ENCODE measurements at places on chromosomes 16 and 17. TPM values are rescaled to one million over a fixed set of nuclear protein-coding genes. Genes with fewer than 3 reads are reported as not detected.

The RNF135 gene
- 5.6 TPM for total RNA-seq

The MAP3K14 gene
- total RNA-seq, result 11.7 TPM

The EPOP gene
- 1.1 TPM for total RNA-seq

The PIK3R5 gene
- 1.3 TPM for total RNA-seq

The TPPP3 gene
- total RNA-seq, result 9.8 TPM

The CACNG5 gene
- not detected for total RNA-seq

The ZFP3 gene
- 11.9 TPM for total RNA-seq

The KCNAB3 gene
- 0.47 TPM for total RNA-seq

GRCh38 chr17:11922638-11923037 is 74.6 kb downstream of the ZNF18 start:
- DNase-seq, result no peak

DNA sequence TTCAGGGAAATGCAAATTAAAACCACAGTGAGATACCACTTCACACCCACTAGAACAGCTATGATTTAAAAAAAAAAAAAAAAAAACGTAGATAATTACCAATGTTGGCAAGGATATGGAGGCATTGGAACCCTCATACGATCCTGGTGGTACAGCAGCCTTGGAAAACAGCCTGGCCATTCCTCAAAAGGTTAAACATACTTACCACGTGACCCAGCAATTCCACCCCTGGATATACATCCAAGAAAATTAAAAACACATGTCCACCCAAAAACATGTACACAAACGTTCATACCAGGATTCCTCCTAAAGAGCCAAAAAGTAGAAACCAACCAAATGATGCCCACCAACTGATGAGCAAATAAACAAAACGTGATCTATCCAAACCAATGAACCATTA is 68.1 kb downstream of the GAS7 start:
- DNase-seq, result no peak

GRCh38 chr17:60602871-60603270 is 2.9 kb downstream of the PPM1D start:
- no peak for DNase-seq

- DNase-seq, result no peak
These were observed 199.5 kb upstream of the PMFBP1 start for GRCh38 chr16:72371307-72372086.

DNA sequence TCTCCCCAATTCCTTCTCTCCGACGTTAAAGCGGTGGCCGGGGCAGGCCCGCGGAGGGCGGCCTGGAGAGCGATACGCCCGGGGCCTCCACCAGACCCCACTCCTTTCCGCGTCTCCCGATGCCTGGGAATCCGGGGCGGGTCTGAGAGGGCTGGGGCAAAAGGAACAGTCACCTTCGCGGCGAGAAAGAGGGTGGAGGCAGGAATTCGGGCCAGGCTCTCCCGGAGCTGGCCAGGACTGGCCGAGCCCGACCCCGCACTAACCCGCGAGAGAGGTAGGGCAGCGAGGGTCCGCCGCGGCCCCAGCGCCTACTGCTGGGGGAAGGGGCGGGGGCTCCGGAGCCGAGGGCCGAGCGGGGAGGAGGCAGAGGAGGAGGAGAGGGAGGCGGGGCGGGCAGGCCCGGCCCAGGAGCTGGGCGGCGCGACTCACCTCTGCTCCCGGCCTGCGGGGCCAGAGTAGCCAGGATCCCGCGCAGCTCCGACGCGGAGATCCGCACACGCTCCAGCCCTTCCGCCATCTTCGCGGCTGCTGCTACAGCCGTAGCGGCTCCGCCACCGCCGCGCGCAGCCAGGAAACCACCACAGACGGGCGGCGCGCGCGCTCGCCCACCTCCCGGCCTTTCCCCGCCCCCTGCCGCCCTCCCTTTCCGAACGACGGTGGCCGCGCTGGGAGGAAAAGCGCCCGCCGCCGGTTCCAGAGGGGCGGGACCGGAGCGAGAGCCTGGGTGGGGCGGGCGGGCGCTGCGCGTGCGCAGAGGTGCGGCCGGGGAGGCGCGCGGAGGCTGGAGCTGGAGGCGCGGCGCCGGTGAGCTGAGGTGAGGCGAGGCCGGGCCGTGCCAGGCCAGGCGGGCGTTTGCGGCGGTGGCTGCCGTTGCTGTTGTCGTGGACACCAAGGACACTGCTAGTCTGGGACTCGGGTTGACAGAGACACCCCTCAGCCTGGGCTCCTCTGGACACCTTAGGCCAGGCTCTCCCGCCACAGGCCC is at the start of the genes SMG6 and SRR:
Gene SMG6, minus strand, starts transcription at position 582 of the 985 bp plus-strand sequence. Its CDS starts 65 bp downstream, at position 517.
Gene SRR, plus strand, starts transcription at position 747 of the 985 bp plus-strand sequence. CDS start 11,611 bp downstream, outside the sequence.
- peak; percentile 95 for DNase-seq

DNA sequence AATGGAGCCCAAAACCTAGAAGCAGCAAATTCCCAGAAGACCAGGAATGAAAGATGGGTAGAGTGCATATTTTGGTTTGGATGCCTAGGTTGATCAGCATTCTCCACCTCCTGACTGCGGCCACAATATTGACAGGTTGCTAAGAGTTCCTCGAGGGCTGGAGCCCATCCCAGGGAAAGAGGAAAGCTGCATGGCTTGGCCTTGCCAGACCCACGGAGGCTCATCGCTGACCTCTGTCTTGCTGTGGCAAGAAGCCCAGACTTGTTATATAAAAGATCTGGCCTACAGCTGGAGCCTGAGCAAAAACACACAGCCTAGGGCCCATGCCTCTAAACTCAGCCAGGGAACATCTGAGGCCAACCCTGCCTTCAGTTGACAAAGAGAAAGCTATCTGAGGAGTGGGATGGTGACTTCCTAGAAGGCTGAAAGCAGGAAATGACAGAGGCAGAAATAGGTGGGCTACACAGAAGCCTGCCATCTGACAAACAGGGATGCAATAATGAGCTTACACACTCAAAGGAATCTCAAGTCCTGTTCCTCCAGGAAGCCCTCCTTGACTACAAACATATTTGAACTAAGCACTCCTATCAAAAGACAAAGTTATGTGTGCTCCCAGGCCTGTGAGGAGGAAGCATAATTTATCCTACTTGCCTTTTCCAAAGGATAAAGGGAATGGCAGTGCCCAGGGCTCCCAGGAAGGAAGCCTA is 22.5 kb upstream of the SLC35B1 start:
- DNase-seq, result peak; percentile 81

DNA sequence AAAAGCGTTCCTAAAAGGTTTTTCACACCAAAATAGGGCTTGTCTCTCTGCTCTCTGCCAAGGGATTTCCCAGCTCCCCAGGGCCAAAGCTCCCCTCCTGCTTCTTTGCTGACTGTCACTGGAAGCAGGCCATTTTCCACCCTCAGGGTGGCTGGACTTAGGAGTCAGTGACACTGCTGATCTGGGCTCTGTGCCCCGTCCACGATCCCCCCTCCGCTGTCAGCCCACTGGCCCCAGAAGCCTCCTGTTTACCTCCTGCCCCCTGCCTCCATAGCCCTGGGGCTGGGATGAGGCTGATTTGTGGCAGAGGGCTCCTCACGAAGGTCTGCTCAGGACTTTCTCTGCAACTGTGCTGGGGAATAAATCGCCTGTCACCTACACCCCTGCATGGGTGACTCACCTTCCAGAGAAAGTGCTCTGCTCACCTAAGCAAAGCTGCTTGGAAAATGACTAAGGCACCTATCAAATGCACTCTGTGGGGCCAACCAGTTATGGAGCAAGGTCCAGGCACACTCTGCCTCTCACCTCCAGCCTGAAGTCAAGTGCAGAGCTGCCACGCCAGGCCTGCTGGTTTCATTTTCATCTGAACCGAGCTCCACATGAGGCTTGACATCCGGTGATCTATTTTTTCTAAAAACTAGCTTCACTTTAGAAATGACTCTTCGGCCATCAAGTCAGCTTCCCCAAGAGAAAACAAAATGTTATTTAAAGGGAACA is 4.9 kb downstream of the MAP3K14 start:
- DNase-seq, result peak; percentile 66

DNA sequence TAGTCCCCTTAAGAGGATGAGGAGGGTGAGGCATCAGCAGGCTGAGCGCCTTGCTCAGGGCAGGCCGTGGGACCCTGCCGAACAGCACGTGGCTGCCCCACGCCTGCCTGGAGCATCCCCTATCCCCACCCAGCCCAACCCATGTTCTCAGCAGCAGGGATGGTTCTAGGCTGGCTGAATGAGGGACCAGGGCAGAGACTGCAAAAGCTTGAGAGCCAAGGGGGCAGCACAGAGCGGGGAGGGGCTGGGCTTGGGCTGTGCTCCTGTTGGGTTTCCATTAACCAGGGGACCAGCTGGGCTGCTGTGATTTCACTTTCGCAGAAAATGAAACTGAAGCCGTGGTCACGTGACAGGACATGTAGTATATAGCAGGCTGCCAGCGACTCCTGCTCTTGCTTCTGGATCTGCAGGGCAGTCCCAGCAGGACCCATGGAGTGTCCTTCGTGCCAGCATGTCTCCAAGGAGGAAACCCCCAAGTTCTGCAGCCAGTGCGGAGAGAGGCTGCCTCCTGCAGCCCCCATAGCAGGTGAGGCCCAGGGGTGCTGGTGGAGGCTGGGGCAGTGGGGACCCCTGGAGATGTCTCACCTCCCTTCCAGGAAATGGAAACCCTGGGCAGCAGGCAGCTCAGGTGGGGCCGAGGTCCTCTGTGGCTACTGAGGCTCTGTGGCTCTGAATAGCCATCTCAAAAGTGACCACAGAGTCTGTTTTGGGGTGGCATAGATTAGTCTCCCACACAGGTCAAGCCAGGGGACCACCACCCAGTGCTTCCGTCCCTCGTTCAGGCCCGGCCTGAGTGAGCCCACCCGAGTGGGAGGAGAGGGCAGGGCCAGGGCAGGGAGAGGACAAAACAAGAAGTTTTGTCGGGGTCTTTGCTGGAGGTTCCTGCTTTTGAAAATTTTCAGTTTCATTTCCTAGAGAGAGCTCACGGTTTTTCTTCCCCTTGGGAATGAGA is 2.9 kb downstream of the RNF213 start:
- DNase-seq, result peak; percentile 92

GRCh38 chr17:37359682-37360188 is 16.1 kb upstream of the C17orf78 start:
- DNase-seq, result no peak

GRCh38 chr16:56193951-56194726 is 2.9 kb downstream of the GNAO1 start:
- peak; percentile 88 for DNase-seq

GRCh38 chr16:80974649-80975376 is 31.9 kb downstream of the CMC2 start:
- no peak for DNase-seq

DNA sequence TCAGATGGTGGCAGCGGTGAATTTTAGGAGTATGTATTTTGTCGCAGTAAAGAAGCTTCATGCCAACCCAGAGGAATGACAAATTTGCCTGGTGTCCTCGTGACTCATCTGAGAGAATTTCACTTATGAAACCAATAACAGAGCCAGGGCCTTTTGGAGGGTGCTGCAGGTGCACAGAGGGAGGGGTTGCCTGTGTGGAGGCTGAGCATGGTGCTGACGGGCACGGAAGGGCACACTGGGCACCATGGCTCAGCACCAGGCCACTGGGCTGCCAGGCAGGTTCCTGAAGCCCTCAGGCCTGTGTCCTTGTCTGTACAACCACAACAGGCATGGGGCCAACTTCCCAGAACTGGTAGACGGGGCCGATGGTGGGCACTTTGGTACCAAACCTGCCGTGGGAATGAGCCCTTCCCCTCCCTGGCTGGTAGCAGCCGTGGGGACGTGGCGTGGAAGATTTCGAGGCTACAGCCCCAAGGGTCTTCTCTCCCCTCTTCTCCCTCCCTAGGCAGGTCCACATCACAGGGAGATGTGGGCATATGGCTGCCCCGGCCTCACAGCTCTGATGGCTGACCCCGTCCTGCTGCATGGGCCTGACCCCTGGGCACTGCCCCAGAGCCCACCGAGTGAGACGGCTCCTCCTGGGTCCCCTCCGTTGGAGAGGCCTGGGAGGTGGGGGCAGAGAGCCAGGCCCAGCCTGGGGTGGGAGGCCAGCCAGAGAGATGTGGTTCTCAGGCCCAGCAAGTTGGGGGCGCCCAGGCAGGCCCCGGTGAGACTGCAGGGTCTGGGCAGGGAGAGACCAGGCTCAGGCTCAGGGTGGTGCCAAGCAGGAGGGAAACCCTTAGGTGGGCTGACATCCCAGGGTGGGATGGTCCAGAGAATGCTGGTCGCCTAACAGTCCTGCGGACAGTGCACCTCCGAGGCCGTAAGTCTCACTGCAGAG is 30.2 kb upstream of the ZNF469 start:
- DNase-seq, result no peak

GRCh38 chr17:62760059-62760944 is 47.8 kb downstream of the MARCHF10 start:
- DNase-seq, result no peak

- DNase-seq, result no peak
These were observed 146.3 kb upstream of the AXIN2 start for GRCh38 chr17:65707780-65708179.

DNA sequence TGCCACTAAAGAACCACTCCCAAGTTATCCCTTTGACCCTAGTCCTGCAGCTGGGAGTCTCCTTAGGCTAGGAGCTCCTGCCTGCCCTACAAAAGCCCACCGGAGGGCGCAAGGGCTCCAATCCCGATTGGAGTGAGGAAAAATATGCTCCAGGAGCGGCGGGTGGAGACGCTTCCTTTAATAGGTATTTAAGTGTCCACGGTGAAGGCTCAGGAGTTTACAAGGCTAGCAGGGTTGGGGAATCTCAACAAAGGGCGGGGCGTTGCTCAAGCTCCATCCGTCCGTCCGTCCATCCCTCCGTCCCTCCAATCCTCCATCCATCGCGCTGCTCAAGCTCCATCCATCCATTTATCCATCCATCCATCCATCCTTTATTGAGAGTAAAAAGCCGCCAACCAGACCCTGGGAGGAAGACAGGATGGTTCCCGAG is 556 bp upstream of the SPNS1 start:
- peak; percentile 44 for DNase-seq

DNA sequence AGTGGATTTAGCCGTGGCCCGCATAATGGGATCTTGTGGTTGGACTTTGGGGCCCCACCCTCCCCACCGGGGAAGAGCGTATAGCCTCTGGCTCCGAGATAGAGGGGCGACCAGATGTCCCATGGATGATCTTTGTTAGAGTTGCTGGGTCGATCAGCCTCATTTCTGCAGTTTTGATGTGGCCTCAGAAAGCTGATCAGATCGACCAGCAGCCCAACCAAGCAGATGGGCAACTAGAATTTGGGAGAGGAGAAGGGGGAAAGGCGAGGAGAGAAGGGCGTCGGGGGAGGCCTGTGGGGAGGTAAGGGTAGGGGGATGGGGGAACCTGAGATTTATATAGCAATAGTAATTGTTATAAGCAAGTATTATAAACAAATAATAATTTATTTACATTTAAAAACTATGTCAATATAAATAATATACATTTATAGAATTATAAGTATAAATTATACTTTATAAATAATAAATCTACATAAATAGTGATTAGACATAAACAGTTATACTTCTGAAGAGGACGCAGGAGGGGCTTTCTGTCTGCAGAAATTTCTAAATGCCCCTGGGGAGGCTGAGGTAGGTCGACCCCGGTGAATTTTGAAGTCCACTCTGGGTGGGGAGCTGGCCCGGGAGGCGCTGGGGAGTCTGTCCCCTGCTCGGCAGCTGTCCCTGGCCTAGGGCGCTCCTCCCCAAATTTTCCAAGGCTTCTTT is 136.3 kb downstream of the KCNJ12 start:
- no peak for DNase-seq

GRCh38 chr17:70956726-70957125 is 787.4 kb downstream of the KCNJ2 start:
- DNase-seq, result no peak

- DNase-seq, result no peak
These were observed 1.2 kb upstream of the GLIS2 start for GRCh38 chr16:4314532-4315185.

GRCh38 chr17:48555258-48556228 is 10.6 kb upstream of the HOXB2 start:
- no peak for DNase-seq

- DNase-seq, result no peak
These were observed 117.5 kb downstream of the FTO start for GRCh38 chr16:53821487-53821886.

Data from heart right ventricle (tissue), 16 donors.